Activated T-cell treated with anti-CD3 and anti-CD28 coated beads, Interleukin-2, amount 50 U/mL, for 24 hours (primary cell): ENCODE measurements at places on chromosomes 3 and 15.

GRCh38 chr15:65085990-65086679, 9.6 kb downstream of the KBTBD13 start:
- no peak for DNase-seq

GRCh38 chr3:67018789-67019526, 20.9 kb downstream of the KBTBD8 start:
- DNase-seq, result no peak

DNA sequence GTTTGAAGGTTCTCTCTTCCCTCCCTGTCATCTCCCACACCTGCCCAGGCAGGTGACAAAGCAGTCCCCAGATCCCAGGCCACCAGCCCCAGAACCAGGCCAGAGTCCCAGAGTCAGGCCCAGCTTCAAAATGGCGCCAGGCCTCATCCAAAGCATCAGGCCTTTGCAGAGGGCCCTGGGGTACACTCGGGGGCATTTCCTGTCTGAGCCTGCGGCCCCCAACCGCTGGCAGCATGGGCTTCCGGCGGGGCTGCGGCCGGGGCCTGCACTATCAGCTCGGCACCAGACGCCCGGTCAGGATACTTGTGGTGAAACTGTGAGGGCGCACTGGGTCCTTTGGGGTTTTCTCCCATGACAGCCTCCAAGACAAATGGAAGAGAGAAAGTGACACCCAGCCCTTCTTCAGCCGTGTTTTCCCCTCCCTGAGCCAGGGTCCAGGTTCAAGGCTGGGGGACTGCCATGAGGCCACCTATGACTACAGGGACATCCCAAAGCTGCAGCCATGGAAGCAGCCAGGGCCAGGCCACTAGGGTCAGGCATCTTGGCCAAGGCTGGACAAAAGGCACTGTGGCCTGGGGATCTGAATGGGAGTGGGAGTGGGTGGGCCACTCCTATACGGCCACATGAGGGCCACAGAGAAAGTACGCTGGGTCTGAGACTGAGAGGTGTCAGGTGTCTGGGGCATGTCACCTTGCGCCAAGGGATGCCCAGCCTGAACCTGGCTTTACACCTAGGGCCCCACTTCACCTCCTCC, 33.9 kb downstream of the RPN1 start:
- no peak for DNase-seq

- peak; percentile 85 for DNase-seq
Observed at GRCh38 chr3:39291903-39292329, 12.1 kb upstream of the CX3CR1 start.

- no peak for DNase-seq
Observed at GRCh38 chr3:51813539-51813938, 34.5 kb upstream of the IQCF6 start.

GRCh38 chr3:172071780-172072330, 32.5 kb downstream of the FNDC3B start:
- DNase-seq, result no peak

- DNase-seq, result no peak
Observed at GRCh38 chr3:181790561-181790960, 78.8 kb downstream of the SOX2 start.

DNA sequence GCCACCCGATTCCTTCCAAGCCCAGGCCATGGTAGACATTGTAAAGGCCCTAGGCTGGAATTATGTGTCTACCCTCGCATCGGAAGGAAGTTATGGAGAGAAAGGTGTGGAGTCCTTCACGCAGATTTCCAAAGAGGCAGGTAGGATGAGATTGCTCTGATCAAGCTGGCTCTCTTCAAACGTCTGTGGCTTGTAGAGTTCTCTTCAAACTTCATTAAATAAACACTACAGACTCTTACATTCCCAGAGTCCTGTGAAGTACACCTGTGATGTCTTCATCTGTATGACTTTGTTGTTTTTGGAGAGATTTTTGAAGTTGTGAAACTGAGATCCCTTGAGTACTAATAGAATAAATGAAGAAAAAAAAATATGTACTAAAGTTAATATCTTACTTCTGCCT, 285.6 kb downstream of the GRM7 start:
- no peak for DNase-seq

DNA sequence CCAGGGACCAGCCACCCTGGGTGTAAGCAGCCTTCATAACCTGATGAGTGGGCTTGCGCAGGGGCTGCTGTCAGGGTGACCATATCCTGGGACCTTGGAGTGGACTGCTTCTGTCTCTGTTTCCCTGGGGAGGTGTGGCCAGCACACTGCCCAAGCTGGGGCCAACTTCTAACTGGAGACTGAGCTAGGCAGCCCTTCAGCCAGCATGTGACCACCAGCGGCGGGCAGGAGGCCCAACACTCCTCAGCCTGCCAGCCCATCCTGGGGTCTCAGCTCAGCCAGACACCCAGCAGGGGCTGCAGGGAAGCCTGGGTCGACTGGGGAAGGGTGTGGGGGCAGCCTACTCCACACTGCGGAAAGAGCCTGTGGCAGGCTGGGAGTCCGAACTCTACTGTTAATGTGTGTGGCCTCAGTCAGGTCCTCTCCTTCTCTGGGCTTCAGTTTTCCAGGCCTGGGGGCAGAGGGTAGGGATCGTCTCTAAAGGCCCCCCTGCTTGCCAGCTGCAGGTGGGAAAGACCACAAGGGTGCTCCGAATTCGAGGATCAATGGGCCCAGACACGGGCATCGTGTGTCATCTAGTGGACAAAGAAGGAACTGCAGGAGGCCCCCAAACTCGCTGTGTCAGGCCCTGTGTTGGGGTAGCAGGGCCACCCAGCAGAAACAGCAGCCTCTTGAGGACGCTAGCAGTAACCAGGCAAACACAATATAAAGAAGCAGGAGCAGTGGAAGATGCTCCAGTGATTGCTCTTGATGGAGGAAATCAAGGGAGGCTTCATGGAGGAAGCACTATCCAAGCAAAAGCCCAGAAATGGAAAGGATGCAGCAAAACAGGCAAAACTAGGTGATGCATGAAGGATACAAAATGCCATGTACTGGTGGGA, 2.0 kb upstream of the SEMA3G start:
- peak; percentile 82 for DNase-seq

GRCh38 chr15:34600923-34601322, 17.5 kb upstream of the GOLGA8B start:
- no peak for DNase-seq

GRCh38 chr3:186825294-186825821, 17.2 kb upstream of the ADIPOQ start:
- no peak for DNase-seq

DNA sequence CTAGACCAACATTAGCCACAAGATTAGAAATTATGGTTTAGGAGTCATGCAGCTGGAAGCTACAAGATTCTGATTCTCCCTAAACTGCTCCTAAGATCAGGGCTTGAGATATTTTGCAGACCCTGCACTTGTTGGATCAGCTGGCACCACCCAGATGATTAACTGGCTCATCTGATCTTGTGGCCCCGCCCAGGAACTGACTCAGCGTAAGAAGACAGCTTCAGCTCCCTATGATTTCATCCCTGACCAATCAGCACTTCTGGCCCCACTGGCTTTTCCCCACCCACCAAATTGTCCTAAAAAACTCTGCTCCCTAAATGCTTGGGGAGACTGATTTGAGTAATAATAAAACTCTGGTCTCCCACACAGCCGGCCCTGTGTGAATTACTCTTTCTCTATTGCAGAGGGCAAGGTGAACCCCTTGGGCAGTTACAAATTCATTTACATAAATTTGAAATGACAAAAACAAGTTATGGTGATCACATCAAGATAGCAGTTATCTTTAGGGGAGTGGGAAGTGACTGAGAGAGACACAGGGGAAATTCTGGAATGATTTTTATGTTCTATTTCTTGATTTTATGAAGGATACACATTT, 76.5 kb downstream of the CD200R1L start:
- DNase-seq, result peak; percentile 47

DNA sequence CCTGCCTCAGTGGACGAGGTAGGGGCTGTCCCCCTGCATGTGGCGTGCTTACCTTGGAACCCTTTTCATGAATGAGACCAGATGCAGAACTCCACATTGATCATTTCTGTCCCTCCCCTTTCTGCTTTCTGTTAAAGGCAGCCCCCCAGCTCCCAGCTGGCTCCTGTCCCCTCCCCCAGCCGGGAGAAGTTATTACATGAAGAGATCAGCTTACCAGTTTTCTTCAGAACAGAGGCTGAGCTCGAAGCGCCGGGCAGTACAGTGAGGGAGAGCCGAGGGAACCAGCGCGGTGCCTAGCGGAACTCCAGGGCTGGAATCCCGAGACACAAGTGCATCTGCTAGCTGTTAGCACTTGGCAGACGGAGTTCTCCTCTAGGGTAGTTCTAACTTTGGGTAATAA, 263.3 kb upstream of the NR2E3 start:
- no peak for DNase-seq

- DNase-seq, result no peak
Observed at GRCh38 chr15:81375461-81375860, 1.4 kb upstream of the TMC3 start.
